ENCODE measurements at places on chromosomes 1 and 21. TPM values are rescaled to one million over a fixed set of nuclear protein-coding genes. Genes with fewer than 3 reads are reported as not detected.

SPRR2G gene
- total RNA-seq, result not detected

SLC16A4 gene
- 64.4 TPM for total RNA-seq

NCAM2 gene
- total RNA-seq, result 8.5 TPM

TSPAN1 gene
- total RNA-seq, result 0.26 TPM

SCCPDH gene
- 58.0 TPM for total RNA-seq

DCDC2B gene
- total RNA-seq, result not detected

S100A2 gene
- total RNA-seq, result 3.6 TPM

NID1 gene
- 29.3 TPM for total RNA-seq

FAM131C gene
- total RNA-seq, result 0.50 TPM

OTUD3 gene
- 5.0 TPM for total RNA-seq

KRTAP13-4 gene
- total RNA-seq, result not detected

BSND gene
- total RNA-seq, result not detected

CSF3R gene
- total RNA-seq, result under 0.01 TPM

NPPB gene
- total RNA-seq, result not detected

OR2L13 gene
- not detected for total RNA-seq

Measured in fibroblast of lung (primary cell).